Sigmoid colon (tissue), 7 donors: ENCODE measurements at places on chromosomes 4 and X. TPM values are rescaled to one million over a fixed set of nuclear protein-coding genes. Genes with fewer than 3 reads are reported as not detected.

GRCh38 chr4:168487282-168488035, 7.2 kb upstream of the DDX60L start:
- H3K27ac ChIP-seq, result no peak overlapping the region
- no peaks in the 10 kb centered on the region for H3K36me3 ChIP-seq
- H3K4me3 ChIP-seq, result no peak overlapping the region
- no peaks in the 10 kb centered on the region for H3K27me3 ChIP-seq
- no peak for DNase-seq

PLP2 gene
- total RNA-seq, result 45.7 TPM

BMP3 gene
- 63.1 TPM for total RNA-seq

RELL1 gene
- 38.8 TPM for total RNA-seq
